Mesenchymal stem cell (in vitro differentiated cells and primary cell): ENCODE measurements at places on chromosomes 6 and 20.

DNA sequence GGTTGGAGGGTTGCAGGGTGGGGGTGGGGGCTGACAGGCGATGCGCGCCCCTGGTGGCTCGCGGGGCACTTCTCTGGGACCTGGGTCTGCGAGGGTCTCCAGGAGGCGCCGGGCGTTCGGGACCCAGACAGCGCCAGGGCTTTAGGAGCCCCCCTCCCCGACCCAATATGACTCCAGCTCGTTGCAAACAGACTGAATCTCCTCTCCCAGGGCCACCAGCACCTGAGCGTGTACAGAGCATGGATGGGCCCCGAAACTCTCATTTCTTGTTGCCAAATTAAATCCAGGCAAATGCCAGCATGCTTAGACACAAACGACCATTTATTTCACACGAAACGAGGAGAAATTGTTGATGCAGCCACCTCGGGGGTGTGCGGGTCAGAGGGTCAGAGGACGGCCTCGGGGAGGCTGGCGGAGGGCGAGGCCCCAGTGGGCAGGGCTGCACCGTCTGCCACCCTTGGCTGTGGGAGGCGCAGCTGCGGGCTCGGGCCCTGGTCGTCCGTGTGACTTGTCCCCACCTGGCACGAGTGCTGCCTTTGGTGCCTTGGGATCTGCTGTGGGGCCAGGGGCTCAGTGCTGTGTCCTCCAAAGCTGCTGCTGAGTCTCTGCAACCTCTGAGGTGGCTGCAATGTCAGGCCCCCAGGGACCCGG, 20.9 kb upstream of the GATA5 start:
- DNase-seq, result no peak

DNA sequence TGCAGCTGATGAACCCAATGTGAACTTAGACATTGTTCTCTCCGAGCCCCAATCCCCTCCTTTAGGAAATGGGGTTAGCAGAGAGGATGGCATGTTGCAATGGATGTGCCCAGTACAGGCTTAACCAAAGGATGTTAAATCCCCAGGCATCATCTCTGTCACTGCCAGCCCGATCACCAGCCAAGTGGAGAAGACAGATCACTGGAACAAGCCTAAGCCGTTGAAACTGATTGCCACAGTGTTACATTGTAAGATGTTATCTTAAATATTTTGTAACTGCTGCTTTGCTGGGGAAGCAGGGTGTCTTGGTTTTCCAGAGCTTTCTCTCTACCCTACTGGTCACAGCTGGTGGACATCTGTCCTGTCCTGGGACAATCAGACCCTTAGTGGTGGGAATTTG, 783.4 kb upstream of the CHD6 start:
- DNase-seq, result no peak

GRCh38 chr6:69097948-69098347, 462.9 kb downstream of the ADGRB3 start:
- DNase-seq, result no peak

GRCh38 chr6:4973982-4974745, 29.7 kb downstream of the RPP40 start:
- DNase-seq, result peak; percentile 14

- DNase-seq, result peak; percentile 69
Observed at GRCh38 chr6:88376768-88377387, 210.7 kb upstream of the CNR1 start.

DNA sequence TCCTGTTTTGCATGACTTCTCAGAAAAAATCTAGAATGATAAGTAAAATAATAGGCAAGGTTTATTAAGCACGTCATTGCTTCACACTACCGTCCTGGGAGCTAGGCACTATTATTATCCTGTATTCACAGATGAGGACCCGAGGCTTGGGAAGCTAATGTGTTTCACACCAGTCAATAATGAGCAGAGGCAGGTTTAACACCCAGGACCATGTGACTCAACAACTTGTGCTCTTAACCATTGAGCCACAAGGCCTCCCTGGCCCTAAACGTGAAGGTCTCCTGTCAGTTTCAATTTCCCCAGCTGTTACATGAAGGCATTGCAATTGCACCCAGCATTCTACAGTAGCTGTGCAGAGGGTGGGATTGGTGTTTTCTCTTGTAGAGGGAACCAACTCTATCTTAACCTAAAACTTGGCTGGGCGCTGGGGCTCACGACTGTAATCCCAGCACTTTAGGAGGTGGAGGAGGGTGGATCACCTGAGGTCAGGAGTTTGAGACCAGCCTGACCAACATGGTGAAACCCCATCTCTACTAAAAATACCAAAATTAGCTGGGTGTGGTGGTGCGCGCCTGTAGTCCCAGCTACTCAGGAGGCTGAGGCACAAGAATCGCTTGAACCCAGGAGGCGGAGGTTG, 191.2 kb downstream of the BCAS1 start:
- peak; percentile 67 for DNase-seq

GRCh38 chr6:118333772-118334171, 214.3 kb upstream of the PLN start:
- DNase-seq, result no peak

- DNase-seq, result peak; percentile 53
Observed at GRCh38 chr6:84774157-84774984, 10.0 kb upstream of the TBX18 start.

- DNase-seq, result no peak
Observed at GRCh38 chr20:60803335-60804055, 448.6 kb upstream of the CDH4 start.

DNA sequence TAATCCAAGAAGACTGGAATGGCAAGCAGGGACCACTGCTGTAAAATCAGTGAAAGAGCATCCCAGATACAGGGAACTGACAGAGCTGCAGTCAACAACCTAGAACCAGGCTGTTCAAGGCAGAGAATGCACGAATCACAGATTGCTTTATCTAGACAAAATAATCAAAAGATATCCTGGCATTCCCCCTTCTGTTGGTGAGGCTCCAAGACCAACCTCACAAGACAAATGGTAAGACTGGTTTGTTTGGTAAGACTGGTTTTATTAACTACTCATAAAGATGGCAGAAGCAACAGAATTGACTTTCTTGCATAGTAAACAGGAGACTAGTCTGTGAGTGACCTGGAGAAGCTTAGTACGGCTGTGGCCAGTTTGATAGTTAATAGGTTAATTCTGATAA, 88.8 kb upstream of the AHI1 start:
- no peak for DNase-seq

DNA sequence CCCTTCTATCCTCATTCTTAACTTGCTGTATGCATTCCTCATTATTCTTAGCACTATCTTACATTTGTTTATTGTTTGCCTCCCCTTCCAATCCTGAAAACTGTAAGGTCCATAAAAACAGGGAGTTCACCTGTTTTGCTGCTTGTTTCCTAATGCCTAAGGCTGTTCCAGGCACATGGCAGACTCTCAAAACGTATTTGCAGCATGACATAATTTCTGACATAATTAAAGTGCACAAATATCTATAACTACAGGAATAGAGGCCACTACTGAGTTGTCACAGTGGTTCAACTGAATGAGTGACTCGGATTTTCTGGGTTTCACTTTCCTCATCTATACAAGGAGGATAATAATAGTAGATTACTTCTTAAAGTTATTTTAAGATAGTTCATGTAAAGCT, 83.0 kb downstream of the HFE start:
- DNase-seq, result no peak

GRCh38 chr20:20440481-20440880, 72.6 kb downstream of the INSM1 start:
- no peak for DNase-seq

- DNase-seq, result no peak
Observed at GRCh38 chr20:9331707-9332435, 182.5 kb upstream of the LAMP5 start.

- no peak for DNase-seq
Observed at GRCh38 chr6:72216222-72217068, 330.1 kb downstream of the RIMS1 start.

DNA sequence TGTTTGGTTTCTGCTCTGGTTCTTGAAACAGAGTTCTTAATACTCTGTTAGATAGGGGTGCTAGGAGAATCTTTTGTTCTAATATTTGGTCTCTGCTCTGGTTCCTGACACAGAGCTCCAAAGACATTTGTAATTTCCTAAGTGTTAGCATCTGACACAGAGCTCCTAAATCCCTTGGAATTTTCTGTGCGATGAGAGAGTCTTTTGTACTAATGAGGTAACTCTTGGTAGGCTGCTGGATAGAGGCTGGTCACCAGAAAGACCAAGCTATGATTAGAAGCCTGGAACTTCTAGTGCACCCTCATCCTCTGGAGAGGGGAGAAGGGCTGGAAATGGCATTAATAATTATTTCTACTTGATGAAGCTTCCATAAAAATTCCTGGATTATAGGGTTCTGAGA, 7.7 kb upstream of the CD109 start:
- DNase-seq, result no peak

DNA sequence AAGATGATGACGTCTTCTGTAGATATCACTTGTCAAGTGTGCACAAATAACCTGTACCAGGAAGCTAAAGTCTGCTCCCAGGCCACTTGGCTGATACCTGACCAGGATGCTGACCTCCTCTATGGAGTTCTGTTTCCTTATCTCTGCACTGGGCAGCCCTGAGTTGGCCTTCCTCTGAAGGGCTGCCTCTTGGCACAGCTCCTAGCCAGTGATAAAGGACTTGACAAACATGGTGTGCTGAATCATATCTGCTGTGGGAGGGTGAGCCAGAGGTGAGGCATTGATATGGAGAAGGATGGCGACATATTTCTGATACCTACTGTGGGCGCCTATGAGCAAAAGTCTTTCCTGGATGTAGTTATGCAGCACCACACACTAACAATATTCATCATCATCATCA, 32.8 kb upstream of the FOXA2 start:
- DNase-seq, result no peak

- peak; percentile 62 for DNase-seq
Observed at GRCh38 chr6:81166770-81167169, 585.7 kb downstream of the TENT5A start.

DNA sequence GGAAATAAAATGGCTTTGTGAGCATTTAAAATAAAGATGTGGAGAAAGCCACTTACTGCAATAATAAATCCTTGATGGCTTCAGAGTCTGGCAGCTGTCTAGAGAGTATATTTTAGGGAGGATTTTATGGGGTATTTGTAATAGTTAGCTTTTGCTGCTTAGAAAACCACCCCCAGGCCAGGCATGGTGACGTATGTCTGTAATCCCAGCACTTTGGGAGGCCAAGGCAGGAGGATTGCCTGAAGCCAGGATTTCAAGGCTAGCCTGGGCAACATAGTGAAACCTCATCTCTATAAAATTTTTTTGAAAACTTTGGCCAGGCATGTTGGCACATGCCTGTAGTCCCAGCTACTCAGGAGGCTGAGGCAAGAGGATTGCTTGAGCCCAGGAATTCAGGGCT, 63.8 kb downstream of the ISM1 start:
- no peak for DNase-seq

DNA sequence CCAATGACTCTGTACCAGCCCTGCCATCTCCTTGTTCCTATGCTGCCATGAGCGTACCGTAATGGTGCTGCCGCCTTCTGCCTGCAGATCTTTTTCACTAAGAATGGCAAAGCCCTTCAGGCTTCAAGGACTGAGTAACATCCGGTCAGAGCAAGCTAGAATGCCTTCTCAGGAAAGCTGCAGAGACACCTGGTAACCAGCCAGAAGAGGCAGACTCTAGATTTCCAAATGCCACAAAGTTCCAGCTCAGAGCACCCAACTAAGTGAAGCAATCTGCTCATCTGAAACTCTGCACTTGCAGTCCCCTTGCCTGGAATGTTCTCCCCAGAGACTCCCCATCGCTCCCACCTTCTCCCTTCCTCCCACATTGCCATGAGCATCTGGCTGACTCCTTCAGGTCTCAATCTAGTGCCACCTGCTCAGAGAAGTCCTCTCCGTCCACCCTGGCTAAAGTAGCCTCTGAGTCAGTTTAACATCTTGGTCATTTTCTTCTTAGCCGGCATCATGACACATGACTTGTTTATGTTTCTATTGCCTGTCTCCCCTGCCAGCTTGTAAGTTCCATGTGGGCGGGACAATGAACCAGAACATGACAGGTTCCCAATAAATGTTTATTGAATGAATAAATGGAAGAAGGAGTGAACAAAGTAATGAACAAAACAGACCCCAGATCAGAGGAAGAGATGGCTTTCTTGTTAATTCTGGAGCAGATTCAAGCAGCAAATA, 6.9 kb upstream of the OCSTAMP start:
- no peak for DNase-seq

DNA sequence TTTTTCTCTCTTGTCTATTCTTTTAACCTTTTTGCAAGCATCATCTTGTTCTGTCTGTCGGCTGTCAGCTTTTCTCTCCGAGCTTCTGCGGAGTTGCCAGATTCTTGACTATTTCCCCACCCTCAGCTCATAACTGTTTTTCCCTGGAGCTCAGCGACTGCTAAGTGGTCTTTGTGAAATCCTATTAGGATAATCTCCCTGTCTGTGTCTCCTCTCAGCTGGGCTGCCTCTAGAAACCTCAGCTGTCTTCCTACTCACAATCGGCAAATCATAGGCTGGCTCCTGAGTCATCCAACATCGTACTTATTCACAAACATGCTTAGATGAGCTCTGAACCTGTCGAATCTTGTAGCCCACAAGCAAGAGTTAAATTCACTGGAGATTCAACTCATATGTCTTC, 332.3 kb downstream of the PTPRT start:
- DNase-seq, result no peak

GRCh38 chr20:62734326-62734725, 25.7 kb downstream of the NTSR1 start:
- DNase-seq, result no peak

- no peak for DNase-seq
Observed at GRCh38 chr6:47352966-47353365, 43.3 kb upstream of the TNFRSF21 start.

- DNase-seq, result no peak
Observed at GRCh38 chr20:43322851-43323250, 133.1 kb upstream of the PTPRT start.

GRCh38 chr6:41608443-41609151, 29.7 kb upstream of the MDFI start:
- no peak for DNase-seq

DNA sequence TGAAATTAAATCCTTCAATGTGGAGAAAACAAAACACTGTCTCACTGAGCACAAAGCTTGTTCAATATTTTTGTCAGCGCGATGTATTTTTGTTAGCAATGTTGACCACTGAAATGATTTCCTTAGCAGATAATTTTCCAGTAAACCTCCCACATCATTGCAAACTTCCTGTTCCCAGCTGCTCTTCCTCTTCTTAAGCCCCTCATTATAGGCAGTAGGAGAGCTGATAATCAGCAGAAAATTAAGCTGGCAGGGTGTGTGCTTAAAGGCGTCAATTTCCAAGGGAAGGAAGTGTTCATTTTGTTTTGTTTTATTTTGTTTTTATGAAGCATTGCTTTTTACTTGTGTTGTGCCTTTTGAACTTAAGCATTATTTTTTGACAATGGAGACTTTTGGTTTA, 29.1 kb upstream of the TMEM14A start:
- no peak for DNase-seq

- DNase-seq, result peak; percentile 63
Observed at GRCh38 chr6:119273272-119274196, 76.0 kb downstream of the MAN1A1 start.

DNA sequence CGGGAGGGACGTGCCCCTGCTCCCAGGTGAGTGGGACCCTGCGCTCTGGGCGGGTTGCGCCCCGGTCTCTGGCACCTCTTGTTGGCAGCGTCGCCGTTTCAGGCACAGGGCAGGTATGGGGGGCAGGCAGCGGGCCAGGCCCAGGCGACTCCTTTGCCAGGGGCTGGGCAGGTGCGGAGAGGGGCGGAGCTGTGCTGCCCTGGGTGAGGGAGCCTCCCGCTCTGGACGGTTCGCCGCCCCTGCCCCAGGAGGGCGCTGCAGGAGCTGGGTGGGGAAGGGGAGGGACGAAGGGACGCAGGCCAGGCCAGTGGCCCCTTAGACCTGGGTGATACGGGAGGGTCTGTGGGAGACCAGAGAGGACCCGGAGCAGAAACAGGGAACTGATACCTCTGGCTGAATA, 663.9 kb upstream of the DEFB115 start:
- no peak for DNase-seq

- peak; percentile 57 for DNase-seq
Observed at GRCh38 chr20:2005831-2006426, 12.1 kb upstream of the PDYN start.
